ENCODE measurements at places on chromosomes 1 and 21.

DNA sequence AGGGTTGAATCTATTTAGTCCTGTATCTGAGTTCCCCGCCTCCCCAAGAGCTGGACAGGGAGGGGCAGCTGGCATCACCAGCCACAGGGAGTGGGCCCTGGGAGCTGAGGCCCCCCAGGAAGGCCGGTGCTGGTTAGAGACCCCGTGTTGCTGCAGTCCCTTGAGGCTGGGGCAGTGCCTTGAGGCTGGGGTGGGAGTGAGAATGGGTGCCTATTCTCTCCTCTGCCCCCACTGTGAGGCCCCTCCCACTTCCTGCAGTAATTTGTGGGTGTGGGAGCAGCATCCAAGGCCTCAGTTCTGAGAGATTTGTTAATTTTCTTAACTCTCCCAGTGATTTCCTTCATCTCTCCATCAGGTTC lies 2.5 kb upstream of the TRAPPC3 start:
- DNase-seq, result no peak

DNA sequence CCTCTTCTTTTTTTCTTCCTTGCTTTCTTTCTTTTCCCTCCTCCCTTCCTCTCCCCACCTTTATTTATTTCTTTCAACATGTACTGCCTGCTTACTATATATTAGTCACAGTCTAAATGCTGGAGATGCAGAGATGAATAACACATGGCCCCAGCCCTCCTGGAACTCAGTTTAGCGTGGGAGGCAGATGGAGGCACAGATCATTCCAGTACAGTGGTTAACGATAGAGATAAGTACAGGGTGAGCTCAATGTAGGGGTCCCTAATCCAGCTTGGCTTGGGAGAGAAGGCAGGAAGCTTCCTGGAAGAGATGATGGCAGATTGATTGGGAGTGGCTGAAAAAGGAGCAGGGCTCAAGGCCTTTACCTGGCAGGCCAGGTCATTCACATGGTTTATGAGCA lies 55.6 kb upstream of the PPP2R5A start:
- no peak for DNase-seq

DNA sequence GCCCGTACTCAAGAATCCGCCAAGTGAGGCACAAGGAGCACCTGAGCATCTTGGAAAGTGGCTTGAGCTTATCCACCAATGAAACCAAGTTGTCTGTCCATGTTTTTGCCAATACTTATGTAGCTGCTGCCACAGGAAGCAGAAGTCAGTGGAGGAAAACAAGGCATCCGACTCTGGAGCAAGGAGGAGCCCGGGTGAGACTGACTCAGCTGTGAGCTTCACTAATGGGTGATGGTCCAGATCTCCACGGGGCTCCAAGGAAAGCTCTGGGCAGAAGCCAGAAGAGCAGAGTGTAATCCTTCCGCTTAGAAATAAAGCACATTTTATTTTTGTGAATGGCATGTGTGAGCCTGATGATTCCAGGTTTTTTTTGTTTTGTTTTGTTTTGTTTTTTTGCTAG lies 12.3 kb upstream of the SSR2 start:
- no peak for DNase-seq

DNA sequence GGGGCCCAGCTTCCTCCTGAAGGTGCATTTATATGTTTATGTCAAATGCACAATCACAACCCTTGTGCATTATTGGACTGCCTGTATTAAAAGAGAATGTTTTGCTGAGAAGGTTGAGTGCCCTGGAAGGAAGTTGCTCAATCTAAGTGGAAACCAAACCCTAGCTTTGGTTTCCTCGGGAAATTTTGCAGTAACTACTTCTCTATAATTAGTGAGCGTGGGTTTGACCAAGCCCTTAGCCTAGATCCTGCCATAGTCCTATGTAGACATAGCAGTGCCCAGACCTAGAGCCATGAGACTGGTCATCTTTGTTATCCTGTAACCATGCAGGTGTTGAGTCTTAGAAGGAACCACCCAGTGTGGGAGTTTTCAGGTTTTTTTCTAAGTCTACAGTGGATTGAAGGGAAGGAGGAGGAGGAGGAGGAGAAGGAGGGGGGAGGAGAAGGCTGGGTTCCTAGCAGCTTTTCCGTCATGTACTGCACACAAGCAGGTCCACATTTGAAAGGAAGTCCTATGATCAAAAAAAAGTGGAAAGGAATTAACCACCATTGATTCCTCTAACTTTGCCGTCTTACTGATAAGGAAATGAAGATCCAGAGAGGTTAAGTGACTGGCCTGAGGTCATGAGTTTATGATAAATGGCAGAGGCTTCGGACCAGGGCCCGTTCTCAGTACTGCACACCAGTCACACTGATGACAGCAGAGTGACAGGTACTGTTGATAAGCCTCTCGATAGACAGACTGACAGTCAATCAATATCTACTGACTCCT lies 72.2 kb upstream of the LYST start:
- DNase-seq, result no peak

- no peak for DNase-seq
Measured at GRCh38 chr1:229694053-229694693, 68.1 kb downstream of the URB2 start.

- DNase-seq, result no peak
Measured at GRCh38 chr1:13950637-13951036, 250.6 kb downstream of the PRDM2 start.

DNA sequence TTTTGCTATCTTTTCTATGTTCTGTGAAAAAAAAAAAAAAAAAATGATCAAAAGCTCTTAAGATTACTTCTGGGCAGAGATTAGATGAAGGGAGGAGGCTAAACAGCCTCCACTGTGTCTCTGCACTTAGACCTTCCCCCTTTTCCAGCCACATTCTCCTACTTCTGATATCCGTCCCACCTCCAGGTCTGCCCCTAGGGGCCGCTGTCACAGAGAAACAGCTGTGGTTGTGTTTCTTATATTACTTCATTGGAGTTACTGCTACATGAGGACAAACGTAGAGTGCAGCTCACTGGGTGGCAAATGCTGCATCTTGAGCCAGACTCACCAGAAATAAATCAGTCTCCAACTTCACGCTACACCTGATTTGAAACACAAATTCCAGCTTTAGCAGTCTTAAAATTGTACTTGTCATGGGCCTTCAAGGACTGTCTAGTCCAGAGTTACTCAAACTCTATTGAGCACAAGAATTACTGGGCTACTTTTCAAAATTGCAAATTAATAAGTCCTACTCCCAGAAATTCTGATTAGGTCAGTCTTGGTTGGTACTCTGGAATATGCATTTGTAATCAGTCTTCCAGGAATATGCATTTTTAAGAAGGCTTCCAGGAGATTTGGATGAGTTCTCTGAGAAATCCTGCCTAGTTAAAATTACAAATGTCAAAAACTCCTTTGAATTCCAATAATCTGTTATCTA lies 125.2 kb upstream of the PTBP2 start:
- DNase-seq, result no peak

DNA sequence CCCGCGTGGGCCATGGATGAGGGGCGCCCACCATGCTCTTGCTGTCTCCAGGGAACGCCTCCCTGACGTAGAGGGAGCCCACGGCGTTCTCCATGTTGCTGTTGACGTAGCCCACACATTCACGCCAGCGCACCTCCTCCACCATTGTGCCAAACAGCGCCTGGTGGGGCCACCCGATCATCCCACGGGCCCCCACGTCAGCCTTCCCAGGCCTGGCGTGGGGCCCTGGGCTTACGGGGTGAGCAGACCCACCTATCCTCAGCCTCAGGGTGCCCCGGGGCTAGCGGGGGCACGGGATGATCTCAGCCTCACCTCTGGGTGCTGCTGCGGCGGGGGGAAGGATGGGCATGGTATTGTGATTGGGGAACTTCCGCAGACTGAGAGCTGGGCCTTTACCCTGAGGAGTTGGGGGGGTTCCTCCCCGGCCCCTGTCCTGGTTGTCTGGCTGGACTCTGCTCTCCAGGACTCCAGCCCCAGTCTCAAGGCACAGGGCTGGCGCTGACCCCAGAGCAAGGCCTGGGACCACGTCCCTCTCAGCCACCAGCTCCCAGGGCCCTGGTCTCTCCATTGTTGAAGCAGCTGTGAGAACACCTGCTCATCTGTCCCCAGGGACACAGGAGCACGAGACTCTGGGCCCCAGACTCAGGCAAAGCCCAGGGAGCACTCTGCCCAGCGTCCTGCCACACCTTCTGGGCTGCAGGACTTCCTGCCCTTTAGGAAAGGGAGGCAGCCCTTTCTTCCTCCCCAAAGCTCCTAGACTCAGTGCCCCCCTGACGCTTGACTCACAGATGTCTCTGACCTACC lies 10.2 kb downstream of the PRXL2B start:
- DNase-seq, result no peak

GRCh38 chr1:162361349-162361748 lies 15.3 kb downstream of the SPATA46 start:
- no peak for DNase-seq

DNA sequence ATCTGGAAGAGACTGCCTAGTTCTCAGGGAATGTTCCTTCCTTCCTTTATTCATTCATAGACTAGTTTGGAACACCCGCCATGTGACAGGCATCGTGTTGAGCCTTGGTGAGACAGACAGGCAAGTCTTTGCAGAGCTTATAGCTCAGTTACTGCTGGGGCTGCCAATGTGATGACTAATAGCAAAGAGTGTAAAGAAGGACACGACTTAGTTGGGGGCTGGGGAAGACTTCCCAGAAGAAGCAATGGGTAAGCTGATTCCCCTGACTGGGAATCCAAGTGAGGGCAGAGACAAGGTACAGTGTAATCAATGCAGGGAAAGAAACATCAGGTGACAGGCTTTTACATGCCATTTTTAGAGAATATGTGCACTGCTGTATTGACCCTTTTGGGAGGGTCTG lies 51.2 kb downstream of the TENT5C start:
- peak; percentile 72 for DNase-seq

- DNase-seq, result peak; percentile 71
Measured at GRCh38 chr1:51906306-51907078, 28.0 kb upstream of the NRDC start.

DNA sequence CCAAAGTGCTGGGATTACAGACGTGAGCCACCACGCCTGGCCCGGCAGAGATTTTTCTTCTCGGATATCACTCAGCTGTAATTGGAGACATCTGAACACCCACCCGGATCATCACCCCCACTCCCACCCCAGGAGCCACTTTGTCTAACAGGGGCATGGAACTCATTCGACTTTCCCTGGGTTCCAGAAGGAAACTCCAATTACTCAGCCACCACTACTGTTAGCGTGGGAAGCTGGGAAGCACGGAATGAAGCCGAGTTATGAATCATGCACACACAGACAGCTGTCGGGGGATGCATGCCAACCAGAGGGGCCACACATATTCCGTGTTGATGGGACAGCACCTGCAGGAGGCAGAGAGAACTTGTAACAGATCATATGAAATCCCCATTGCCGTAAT lies 85.2 kb downstream of the HLCS start:
- no peak for DNase-seq

GRCh38 chr1:33295450-33296081 lies 25.3 kb downstream of the A3GALT2 start:
- no peak for DNase-seq

DNA sequence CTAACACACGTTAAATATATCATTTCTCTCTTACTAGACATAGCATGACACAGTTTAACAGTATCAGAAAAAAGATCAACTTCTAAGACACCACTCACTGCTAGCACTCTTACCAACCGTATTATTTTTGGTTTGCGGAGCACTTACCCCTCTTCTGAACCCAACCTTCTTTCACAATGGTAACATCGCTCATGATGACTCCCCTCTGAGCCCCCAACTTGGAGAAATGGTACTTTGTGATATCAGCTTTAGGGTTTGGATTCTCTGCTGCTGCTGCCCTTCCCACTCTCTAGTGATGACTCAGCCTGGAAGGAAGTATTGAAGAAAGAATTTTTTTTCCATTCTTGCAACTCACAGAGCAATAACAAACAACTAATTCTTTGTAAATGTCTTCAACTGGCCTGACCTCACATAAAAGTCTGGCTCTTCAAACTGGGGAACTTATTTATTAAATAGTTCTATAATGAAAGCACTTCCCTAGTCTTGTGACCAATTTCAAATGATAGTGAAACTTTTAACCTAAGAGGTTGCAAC lies 7.0 kb downstream of the AKT3 start:
- DNase-seq, result peak; percentile 27

- DNase-seq, result no peak
Measured at GRCh38 chr1:39091845-39092645, 65.9 kb downstream of the NDUFS5 start.

DNA sequence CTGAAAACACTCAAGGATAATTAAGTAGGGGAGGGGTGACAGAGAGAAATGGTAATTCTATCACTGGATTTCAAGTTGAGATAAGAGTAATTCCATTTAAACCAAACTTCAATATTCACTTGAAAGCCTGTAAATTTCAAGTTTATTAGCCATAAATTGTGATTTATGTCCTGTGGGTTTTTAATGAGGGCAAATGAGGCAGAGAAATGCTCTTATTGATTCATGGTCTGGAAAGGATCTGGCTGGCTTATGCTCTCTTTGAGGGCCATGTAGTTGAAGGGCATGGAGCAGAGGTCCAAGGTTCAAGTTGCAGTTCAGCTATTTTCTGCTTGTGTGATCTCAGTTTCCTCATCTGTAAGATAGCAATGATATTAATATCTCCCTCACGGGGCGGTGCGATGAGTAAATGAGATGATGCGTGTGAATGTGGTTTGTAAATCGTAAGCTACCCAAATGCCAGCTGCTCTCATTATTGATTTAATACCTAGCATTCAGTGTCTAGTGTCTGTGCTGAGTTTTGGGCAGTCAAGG lies 12.3 kb downstream of the OLFML3 start:
- no peak for DNase-seq

DNA sequence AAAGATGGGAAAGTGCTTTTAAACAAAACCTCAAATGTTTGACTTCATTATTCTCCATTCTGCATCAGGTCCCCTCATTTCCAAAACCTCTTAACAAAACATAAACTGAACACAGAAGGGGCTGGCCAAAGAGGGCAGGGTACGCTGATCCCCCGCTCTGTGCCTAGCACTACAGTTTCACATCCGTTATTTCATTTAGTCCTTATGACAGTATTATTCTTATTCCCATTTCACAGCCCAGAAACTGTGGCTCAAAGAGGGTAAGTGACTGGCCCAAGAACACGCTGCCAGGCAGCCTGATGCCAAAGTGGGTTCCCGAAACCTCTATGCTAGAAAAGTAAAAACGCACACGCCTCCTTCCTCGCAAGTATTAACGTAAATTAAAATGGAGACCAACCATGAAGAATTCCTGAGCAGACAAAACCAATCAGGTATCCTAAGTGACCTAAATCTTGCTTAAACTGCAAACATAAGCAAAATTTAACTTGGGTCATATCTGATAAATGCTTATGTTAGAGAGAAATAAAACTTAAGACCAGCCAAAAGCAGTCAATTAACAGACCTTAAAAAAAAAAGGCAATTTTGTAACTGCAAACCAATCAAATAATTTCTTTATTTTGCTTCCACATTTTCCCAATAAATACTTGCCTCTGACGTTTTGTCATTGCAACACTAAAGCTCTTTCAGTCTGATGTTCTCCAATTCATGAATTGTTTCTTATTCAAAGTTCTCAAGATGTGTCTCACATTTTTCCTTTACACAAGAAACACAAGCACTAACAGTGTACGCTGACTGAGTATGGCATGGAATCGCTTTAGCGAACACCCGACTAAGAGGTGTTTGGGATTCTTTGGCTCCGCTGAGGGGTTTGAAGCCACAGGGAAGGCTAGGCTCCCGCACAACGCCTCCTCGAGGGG lies 653 bp downstream of the CASP9 start:
- no peak for DNase-seq

GRCh38 chr1:116580446-116581322 lies 9.9 kb upstream of the CD58 start:
- DNase-seq, result no peak
